ENCODE measurements at places on chromosomes 3 and 15.

GRCh38 chr3:107407355-107407754 lies 30.1 kb downstream of the CCDC54 start:
- no peak for DNase-seq

- DNase-seq = no peak
These were observed 105.9 kb downstream of the KCNH8 start for GRCh38 chr3:19254189-19254588.

DNA sequence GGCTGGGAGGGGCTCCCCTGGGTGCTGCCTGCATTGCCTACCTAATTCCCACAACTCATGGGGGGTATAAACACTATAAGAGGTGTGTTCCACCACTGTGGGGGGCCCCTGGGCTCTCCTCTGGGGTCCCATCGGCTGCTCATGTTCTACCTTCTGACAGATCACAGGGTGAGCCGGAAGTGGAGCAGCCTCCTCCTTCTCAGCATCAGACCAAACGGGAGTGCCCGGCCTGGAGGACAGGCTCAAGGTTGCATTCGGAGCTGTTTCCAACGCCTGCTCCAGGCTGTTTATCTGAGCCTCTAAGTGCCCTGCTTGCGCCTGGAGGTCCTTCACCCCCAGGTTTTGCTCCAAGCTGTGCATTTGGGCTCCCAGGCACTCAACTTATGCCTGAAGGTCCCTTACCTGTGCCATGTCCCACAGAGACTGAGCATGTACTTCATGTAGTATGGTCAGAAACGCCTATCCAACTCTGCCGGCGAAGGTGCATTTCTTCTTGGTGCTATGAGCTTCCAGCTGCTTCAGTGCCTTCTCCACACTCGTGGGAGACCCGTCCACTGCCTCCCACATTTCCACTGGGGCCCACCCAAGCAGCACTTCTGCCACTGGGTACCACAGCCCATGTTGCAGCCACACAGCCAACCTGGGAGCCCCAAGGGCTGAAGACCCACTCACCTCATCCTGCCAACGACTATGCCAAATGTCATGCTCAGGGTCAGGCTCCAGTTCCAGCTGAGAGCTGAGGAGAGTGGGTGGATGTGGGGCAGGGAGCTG lies 232.1 kb downstream of the IGSF11 start:
- DNase-seq = no peak

- DNase-seq = no peak
These were observed 90.0 kb downstream of the FAM174B start for GRCh38 chr15:92565351-92566125.

DNA sequence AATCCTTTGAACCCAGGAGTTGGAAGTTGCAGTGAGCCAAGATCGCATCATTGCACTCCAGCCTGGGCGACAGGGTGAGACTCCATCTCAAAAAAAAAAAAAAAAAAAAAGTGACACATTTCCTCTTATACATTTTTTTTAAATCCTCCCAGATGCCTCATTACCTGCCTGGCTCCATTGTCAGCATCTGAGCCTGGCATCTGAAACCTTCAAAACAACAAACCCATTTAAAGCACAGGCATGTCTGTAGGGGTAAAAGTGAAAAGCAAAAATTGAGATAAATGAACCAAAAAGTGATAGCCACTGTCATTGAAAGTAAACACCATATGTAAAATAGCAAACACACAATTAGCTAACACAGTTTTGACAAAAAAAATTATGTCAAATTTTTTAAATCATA lies 38.6 kb downstream of the OSBPL10 start:
- DNase-seq = no peak

DNA sequence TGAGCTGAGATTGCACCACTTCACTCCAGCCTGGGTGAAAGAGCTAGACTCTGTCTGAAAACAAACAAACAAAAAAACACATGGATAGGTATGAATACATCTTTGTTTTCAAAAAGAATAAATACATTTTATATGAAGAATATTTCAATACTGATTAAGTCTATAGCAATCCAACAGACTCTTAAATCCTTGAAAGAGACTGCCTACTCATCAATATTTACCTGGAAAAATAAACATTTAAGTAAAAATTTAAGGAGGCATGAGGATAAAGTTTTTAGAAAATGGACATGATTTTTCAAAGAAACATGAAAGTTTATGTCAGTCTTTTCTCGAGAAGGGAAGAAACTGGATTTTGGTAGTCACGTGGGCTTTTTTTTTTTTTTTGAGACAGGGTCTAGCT lies 5.4 kb downstream of the NKIRAS1 start:
- DNase-seq = no peak

DNA sequence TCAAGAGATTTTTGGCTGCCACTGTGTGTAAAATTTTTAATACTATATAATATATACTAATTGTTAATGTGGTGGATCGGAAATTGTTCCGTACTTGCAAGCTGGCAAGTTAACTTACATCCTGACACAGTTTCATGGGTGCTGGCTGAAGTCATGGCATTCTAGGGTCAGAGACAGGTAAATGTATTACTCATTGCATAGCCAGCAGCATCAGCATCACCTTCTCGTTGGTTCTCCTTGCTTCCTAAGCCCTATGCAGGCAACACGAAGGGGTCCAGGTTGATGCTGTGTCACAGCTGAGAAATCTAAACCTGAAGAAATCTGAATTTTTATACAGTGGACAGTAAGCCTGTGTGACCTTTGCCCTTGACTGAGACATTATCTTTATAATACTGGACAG lies 162.7 kb downstream of the KLHL25 start:
- DNase-seq = no peak

GRCh38 chr15:70258369-70259027 lies 160.8 kb upstream of the TLE3 start:
- no peak for DNase-seq

- no peak for DNase-seq
These were observed 20.3 kb upstream of the SLC6A1 start for GRCh38 chr3:10972072-10972782.

DNA sequence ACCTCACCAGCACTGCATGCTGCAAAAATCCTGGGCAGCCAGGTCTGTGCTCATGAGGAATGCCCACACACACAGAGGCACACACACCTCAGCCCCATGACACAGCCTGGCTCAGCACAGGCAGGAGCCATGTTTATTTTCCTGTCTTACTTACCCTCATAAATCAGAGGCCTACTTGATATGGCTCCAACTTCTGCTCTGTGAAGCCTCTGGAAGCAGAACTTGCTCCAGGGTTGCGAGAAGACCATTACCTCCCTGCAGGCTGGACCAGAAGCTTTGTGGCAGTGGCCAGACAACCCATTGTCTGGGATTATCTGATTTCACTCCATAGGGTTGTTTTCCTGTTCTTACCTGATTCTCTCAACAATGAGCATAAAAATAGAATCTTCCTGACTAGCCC lies 43.8 kb upstream of the CMTM8 start:
- DNase-seq = no peak

DNA sequence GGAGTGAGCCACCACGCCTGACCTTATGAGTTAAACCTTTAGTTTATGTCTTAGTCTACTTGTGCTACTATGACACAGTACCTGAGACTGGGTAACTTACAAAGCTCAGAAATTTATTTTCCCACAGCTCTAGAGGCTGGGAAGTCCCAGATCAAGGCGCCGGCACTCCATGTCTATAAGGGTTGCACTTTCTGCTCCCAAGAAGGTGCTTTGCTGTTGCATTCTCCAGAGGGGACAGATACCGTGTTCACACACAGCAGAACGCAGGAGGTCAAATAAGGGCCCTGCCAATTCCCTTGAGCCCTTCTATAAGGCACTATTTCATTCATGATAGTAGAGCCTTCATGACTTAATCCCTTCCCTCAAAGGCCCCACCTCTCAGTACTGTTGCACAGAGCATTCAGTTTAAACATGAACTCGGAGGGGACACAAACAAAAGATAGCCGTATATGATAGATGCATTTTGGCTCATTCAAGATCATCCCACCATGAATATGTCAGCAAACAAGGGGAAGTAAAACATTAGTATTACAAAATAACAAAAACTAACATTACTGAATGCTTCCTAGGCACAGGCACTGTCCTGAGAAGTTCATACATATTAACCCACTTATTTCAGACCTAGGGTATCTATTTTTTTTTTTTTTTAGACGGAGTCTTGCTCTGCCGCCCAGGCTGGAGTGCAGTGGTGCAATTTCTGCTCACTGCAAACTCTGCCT lies 26.5 kb downstream of the PLA1A start:
- DNase-seq = no peak

DNA sequence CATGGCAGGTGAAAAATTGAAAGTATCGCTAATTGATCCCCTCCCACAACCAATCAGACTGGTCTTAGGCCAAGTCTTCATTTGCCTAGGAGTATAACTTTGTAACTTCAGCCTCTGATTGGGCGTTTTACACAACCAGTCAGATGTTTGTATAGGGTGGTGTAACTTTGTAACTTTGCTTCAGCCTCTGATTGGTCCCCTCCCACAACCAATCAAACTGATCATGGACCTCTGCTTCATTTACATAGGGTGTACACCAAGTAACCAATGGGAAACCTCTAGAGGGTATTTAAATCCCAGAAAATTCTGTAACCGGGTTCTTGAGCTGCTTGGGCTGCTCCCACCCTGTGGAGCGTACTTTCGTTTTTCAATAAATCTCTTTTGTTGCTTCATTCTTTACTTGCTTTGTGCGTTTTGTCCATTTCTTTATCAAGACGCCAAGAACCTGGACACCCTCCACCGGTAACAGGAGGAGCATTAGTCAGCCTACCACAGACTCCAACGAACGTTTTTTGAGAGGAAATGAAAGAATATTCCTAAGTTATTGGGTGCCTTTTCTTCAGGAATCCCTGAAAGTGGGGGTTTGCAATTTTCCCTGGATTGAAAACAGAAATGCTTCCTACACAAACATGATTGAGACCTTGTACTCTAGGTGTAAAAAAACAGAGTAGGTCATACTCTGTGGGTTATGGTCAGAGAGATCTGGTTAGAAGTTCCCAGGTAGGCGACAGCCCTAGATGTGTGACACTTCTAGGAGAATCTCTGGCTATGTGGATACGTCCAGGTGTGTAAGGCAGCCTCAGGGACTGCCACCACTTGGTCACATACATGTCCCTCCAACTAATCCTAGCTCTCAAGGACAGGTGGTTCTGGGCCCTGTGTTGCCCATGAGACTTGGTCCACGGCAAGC lies 5.5 kb upstream of the SACM1L start:
- DNase-seq = no peak

GRCh38 chr15:96146726-96147125 lies 183.8 kb upstream of the NR2F2 start:
- DNase-seq = no peak

- no peak for DNase-seq
These were observed 11.3 kb upstream of the THRB start for GRCh38 chr3:24505691-24506550.

DNA sequence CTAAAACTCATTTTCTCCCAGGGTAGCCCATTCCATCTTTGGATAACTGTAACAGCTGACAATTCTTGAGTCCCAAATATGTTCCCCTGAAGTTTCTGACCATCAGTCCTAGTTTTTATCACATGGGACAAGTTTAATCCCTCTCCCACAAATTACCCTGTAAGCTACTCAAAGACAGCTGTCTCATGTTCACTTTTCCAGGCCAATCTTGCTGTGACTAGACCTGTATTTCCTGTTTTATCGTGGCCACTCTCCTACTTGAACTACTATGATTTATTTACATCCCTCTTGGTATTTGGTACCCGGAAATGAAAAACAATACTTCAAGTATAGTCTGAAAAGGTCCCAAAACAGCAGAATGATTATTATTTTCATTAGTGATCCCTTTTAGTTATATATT lies 95.1 kb upstream of the MEX3B start:
- no peak for DNase-seq

GRCh38 chr3:152402695-152403451 lies 134.1 kb downstream of the MBNL1 start:
- no peak for DNase-seq

DNA sequence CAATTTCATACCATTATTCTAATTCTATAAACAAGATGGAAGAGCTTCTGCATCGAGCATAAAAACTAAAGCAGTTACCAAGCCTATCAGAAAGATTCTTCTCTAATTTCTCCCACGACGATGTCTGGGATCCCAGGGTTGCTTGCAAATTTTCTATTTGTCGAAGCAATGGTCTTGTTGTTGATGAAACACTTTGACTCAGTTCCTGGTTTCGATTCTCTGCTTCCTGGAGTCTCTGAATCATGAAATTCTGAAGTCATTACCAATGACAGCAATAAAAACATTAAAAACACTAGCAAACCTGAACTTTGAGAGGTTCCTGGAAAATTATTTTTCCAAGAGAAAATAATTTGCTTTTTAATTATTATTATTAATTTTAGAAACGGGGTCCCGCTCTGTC lies 18.7 kb downstream of the TMF1 start:
- DNase-seq = no peak

- no peak for DNase-seq
These were observed 45.6 kb downstream of the TNFAIP8L3 start for GRCh38 chr15:51049081-51049480.

- DNase-seq = no peak
These were observed 137.0 kb upstream of the SLCO3A1 start for GRCh38 chr15:91716536-91716935.

DNA sequence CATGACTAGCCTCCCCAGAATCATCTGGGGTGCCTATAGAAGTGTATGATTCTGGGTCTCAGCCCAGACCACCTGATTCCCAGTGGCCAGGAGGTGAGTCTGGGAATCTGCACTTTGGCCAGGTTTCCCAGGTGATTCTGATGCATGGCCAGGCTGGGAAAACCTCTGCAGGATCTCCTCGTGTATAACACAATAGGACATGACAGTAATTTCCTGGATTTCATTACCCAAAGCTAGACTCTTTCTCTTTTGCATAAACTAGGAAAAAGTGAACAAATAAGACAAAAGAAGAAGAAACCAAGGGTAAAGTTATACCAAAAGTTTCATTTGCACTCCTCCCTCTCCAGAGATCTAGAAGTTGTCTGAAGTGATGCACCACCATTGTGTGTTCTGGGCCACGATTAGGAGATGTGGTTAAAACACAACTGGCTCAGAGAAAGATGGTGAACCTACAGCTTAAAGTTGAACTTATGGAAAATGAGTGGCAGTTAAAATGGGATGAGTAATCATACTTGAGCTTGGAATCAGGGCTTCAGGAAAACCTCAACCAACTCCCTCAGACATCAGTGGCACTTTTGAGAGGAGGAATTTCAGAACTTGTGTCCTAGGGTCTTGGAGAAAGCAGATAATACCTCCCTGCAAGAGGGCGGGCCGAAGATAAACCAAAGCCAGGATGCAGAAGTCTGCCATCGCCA lies 109.2 kb upstream of the LRTM1 start:
- no peak for DNase-seq

DNA sequence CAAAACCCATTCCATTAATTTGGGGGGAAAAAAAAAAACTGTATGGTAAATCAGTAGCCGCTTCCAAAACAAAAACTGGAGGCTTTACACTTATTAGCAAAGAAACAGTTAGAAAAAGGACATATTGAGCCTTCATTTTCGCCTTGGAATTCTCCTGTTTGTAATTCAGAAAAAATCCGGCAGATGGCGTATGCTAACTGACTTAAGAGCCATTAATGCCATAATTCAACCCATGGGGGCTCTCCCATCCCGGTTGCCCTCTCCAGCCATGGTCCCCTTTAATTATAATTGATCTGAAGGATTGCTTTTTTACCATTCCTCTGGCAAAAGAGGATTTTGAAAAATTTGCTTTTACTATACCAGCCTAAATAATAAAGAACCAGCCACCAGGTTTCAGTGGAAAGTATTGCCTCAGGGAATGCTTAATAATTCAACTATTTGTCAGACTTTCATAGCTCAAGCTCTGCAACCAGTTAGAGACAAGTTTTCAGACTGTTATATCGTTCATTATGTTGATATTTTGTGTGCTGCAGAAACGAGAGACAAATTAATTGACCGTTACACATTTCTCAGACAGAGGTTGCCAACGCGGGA lies 9.4 kb upstream of the RPL24 start:
- no peak for DNase-seq
